ENCODE measurements at places on chromosomes 12 and 14.
A peak's percentile ranks its signal among the peaks of the same experiment; 100 is the strongest.

DNA sequence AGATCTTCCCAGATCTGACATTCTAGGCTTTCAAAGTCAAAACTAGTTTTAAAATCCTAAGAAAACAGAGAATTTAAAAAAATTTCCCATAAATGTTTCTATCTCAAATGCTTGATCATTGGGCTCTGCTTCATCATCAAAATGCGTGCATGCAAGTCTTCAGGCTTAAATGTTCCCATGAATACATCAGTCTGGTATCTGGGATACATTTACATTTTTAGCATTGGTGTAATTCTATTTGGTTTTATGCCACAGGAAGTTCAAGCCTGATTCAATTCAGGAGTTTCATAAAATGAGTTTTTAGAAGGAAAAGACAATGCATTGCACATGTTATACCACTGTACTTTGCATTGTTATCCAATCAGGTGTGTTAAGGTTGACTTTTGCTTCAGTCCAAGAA lies 336.4 kb downstream of the PCNX1 start:
- no peak for DNase-seq

- DNase-seq: no peak
Measured at GRCh38 chr14:59305836-59306555, 117.5 kb downstream of the DAAM1 start.

DNA sequence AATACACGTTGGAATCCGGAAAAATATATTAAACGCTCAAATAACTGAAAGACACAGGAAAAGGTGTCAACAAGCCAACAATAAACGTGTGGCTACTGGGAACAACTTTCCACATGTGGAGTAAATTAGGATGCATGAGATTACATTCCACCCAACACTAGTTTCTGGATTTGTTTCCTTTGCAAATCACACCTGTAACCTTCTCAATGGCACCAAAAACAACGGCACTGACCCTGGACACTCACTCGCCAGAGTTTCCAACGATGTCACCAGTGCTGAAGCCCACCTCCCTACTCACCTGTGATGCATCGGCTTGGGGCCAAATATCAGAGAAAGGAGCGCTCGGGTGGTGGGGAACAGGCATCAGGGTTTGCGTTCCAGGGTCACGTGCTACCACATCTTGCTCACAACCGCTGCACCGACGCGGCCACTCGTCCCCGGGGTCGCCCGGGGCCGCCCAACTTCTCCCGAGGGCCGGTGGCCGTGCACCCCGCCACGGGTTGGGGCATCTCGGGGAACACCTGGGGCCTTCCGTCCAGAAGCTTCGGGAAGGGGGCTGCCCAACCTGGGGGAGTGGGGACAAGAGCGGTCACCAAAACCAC lies 629 bp downstream of the PRDM4 start:
- DNase-seq: peak; percentile 53

DNA sequence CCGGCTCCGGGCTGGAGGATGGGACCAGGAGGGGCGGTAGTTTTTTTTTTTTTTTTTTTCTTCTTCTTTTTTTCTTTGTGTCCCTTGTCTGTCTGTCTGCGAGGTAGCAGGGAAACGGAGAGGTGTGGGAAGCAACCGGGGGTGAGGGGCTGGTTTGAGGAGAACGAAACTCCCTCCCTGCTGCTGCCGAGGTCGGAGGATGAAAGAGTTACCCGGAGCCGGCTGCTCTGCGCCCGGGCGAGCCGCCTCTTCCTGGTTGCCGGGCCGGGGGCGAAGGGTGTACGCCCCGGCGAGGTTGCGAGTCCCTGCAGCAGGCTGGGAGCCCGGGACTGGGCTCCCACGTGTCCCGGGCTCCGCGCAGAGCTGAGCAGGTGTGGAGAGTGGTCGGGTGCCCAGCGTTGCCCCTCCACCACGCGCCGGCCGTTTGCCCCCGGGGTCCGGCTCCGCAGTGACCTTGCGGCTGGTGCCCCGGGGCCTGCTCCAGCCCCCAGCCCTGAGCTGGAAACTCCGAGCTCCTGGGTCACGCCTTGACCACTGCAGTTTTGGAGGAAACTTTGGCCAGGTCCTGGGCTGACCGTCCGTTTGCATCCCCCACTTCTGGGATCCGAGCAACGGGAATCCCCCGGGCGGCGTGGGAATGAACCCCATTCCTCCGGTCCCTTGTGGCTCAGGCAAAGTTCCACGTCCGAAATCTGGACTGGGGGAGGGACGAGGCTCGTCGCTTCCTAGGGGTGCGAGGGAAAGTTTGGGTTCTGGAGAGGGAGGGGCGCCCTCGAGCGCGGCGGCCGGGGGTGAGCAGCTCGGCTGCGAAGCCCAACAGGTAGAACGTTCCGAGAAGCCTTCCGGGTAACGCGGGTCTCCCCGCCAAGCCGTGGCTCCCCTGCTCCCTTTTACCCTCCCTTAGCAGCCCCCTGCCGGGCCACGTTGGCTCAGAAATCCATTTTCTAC lies 1.3 kb downstream of the CHST11 start:
- DNase-seq: no peak

GRCh38 chr14:100402631-100403030 lies 79.5 kb downstream of the SLC25A47 start:
- DNase-seq: no peak

DNA sequence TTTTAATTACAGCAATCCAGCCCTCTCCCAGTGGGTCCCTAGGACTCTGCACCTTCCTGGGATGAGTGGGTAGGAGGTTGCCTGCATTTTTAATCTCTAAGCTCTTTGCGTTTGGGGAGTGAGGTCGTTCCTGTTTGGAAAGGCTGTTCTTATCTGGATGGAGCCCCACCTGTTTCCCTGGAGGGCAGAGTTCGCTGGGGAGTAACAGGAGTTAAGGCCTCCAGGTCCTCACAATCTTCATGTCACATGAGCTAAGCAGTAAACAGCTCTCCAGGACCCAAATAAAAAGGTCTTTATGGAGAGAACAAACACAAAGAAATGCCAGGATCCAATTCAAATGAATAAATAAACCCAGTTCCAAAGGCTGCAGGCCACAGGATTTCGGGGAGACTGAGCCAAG lies 56.0 kb upstream of the RFLNA start:
- DNase-seq: no peak
